Stimulated activated CD8-positive, alpha-beta memory T cell treated with anti-CD3 and anti-CD28 coated beads, Interleukin-15, amount 100 ng/mL, for 1 hour (primary cell): ENCODE measurements at places on chromosomes 7 and 10.

DNA sequence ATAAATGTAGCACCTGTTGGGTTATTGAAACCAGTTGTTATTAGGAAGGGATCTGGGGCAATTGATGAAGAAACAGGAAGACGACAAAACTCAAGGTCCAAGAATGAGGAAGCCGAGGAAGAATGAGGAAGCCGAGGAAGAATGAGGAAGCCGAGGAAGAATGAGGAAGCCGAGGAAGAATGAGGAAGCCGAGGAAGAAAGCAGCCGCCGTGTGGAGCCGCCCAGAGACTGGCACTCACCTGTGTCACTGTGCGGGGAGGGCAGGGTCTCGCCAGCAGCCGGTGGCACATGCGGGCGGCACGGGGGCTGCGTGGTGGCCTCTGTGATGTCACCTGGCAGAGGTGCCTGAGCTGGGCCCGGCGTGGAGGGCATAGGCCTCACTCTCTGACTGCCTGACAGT lies 71.1 kb upstream of the CFAP46 start:
- DNase-seq: no peak

- DNase-seq: no peak
Observed at GRCh38 chr10:6721480-6721879, 141.4 kb upstream of the PRKCQ start.

DNA sequence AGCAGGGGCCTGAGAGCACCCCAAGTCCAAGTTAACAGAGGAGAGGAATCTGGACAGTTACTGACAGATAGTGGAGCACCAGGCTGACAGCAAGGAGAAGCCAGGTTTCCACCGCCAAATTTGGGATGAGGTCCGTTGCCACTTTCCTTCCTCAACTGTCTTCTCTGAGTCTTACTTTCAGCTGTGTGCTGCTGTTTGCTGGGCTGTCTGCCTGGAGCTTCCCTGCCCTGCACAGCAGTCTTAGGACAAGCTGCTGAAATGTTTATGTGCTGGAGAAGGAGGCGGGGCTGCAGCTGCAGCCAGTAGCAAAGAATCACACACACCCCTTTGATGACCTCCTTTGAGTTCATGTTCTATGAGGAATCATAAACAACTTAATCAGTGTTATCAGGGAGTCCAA lies 17.4 kb upstream of the CYP3A7 start:
- no peak for DNase-seq

DNA sequence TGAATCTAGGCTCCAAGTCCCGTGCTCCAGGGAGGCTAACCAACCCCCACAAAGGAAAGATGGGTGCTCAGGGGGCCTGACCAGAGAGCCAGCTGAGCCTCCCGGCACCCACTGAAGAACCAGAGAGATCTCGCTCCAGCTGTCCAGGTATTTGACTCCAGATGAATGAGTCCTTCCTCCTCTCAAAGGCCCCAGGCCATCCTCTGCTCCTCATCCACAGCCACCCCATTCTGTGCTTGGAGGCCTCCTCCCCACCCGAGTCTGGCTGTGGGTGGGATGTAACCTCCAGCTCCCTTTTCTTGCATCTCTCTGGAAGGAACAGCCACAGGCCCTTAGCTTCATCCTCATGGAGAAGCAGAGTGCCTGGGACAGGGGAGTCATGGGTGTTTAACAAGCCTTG lies 44.6 kb downstream of the VSTM4 start:
- no peak for DNase-seq

- DNase-seq: no peak
Observed at GRCh38 chr10:105150259-105150880, 509.3 kb downstream of the SORCS3 start.

DNA sequence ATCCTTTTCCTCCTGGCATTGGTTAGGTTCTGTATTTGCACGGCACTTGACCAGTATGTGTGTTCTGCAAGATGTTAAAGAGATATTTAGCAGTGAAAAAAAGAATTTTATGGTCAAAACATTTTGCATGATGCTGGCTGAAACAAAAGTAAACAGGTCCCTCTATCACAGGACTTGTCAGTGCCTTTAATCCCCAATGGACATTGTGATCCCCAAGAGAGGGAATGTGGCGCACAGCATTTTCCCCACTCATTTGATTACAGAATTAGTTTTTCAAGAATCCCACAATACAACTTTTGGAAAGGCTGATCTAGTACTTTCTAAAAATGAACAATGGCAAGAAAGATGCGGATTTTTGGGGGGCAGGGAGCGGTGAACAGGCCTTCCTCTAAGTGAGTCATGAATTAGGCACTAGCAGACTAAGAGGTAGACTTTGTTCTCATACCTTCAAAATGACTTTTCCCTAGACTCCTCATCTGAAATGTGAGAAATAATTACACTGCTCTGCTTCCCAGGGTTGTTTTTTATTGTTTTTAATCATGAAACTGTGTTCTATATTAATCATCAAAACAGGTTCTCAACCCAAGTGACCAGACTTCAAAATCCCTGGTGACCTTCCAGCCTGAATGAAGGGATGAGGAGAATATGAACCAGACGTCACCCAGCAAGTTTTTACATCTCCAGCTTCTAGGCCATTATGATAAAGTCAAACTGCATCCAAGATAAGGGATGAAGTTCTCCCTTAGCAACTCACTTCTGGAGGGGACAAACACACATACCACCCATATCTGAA lies 8.6 kb downstream of the FBXW4 start:
- no peak for DNase-seq
